ENCODE measurements at places on chromosomes 5 and 9. TPM values are rescaled to one million over a fixed set of nuclear protein-coding genes. Genes with fewer than 3 reads are reported as not detected.
A peak's percentile ranks its signal among the peaks of the same experiment; 100 is the strongest.

PDE6A gene
- total RNA-seq, result not detected

FCN2 gene
- not detected for total RNA-seq

DNA sequence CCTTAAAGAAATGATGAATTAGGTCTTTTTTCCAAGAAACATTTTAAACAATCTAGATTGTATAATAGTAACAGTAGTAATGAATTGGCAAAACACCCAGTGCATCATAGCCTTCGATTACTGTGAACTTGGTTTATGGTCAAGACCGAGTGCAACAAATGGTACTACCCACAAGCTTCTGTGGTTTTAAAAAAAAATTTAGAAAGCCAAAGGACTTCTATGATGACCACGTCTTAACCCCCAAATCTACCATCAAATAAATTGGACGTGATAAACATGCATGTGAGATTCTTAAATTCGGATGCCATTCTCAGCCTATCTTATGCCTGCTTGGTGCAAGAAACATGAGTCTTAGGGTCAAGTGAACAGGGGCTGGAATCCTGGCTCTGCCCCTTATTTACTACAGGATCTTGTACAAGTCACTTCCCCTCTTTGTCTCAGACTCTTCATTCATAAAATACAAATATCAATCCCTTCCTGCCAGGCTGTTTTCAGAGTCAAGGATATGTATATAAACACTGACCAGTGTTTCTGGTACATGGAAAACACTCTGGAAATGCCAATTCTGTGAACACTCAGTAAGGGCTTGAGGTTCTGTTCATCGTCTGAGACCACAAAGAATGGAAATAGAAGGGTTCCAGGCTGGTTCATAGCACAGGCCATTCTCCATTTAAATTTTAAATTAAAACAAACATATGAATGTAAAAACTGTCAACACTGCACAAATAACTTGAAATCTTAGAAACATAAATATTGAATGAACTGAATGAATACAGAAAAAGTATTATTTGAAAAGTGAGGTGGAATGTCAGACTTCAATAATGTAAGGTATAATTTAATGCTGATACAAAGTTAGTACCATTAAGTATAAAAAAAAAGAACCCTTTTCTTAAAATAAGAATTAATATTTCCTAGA lies 107.8 kb downstream of the NR6A1 start:
- H3K4me3 ChIP-seq, result no peak overlapping the region
- H3K4me1 ChIP-seq, result peaks cover 11% of the 10 kb centered on the region
- H3K27me3 ChIP-seq, result no peaks in the 10 kb centered on the region
- no peaks in the 10 kb centered on the region for H3K36me3 ChIP-seq

- peak overlapping the region; percentile 86 for H3K27ac ChIP-seq
- H3K4me3 ChIP-seq, result peak overlapping the region; percentile 25
- peaks cover 32% of the 10 kb centered on the region for H3K36me3 ChIP-seq
- H3K4me1 ChIP-seq, result peaks cover 81% of the 10 kb centered on the region
- no peaks in the 10 kb centered on the region for H3K27me3 ChIP-seq
These were observed 4.9 kb downstream of the FBXO38 start for GRCh38 chr5:148388696-148389095.

DNA sequence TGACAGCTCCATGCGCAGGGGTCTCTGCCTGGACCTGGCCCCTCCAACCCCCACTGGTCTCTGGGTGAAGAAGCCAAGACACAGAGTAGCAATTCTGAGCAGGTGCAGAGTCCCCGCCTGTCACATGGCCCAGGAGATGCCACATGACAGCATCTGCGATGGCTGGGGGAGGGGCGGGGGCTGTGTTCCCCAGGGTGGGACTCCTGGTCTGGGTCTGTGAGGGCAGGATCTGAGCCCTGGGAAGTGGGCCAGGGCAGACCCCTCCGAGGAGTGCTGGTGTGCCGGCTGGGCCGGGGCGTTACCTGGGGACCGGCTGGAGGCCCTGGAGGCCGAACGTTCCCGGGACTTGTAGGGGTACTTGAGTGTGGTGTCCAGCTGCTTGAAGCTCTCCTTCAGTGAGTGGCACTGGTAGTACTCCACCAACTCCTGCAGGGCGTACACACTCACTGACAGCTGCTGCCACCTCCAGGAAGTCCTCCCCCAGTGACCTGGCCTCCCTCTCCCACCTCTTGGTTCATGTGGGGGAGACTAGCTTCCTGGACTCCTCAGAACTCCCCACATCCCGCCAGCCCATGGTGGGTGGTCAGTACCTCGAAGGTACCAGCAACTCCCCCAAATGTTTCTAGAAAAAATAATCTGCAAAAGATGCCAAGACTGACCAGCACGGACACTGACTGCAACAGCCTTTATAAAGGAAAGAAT lies 32.1 kb upstream of the SARDH start:
- H3K27me3 ChIP-seq, result no peaks in the 10 kb centered on the region
- H3K4me1 ChIP-seq, result no peaks in the 10 kb centered on the region
- peaks cover 12% of the 10 kb centered on the region for H3K36me3 ChIP-seq
- peak; percentile 3 for DNase-seq

PCDHGA5 gene
- total RNA-seq, result 0.05 TPM

GRCh38 chr5:13567819-13568218 lies 376.7 kb downstream of the DNAH5 start:
- no peak overlapping the region for H3K4me3 ChIP-seq
- no peak overlapping the region for H3K27ac ChIP-seq
- no peaks in the 10 kb centered on the region for H3K4me1 ChIP-seq
- DNase-seq, result no peak
- no peaks in the 10 kb centered on the region for H3K27me3 ChIP-seq
- no peaks in the 10 kb centered on the region for H3K36me3 ChIP-seq

DNA sequence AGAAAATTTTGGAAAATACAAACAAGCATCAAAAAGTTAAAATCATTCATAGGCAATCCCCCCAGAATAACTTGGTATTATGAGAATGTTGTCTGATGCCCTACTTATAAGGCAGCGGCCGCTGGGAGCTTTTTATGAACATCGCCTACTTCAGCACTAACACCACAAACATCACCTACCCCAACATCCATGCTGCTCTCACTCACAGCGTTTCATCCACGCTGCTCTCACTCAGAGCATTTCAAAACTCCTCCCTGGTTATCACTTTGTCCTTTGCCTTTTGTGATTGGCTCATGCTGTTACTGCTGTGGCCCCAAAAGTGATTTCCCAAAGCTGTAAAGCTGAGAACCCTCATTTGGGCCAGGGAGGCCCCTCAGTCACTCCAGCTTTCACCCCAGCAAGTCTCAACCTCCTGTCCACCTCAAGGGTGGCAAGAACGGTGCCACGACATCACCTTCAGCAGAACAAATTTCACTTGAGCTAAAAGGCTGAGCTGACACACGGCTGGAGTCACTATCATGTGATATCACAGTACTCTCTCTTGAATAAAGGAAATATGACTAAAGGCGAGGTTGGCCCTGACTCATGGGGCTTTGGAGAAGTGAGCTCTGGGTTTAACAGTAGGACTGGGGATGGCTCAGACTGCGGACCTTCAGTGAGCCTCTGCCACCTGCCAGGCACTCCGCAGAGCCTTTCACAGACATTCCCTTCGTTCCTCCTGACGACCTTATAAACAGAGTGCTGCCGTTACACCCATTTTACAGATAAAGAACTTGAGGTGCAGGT lies 25.2 kb downstream of the SHC3 start:
- peaks cover 24% of the 10 kb centered on the region for H3K4me1 ChIP-seq
- peaks cover 34% of the 10 kb centered on the region for H3K27me3 ChIP-seq
- no peaks in the 10 kb centered on the region for H3K36me3 ChIP-seq
- no peak overlapping the region for H3K4me3 ChIP-seq
- peak; percentile 69 for DNase-seq

PPP1R26 gene
- total RNA-seq, result 0.29 TPM

DNA sequence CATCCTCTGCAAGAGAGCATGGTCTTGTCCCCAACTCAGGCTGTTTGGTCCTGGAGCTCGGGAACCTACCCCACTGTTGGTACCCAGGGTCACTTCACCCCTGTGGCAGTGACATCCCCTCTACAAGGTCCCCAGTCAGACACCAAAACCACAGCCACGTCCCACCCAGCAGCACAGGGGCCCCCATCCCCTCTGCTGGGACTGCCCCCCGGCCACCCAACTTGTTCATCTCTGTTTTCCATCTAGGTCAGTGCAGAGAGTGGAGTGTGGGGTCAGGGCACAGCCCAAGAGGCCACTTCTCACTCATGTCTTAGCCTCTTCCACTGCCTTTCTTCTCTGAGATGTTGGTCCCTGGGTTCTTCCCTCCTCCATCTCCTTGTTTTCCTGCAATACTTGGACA lies 233.9 kb upstream of the NFIL3 start:
- H3K36me3 ChIP-seq, result no peaks in the 10 kb centered on the region
- no peak overlapping the region for H3K4me3 ChIP-seq
- no peak overlapping the region for H3K27ac ChIP-seq
- H3K4me1 ChIP-seq, result no peaks in the 10 kb centered on the region
- H3K27me3 ChIP-seq, result no peaks in the 10 kb centered on the region

GRXCR2 gene
- total RNA-seq, result not detected

- H3K36me3 ChIP-seq, result no peaks in the 10 kb centered on the region
- peaks cover 60% of the 10 kb centered on the region for H3K4me1 ChIP-seq
- no peaks in the 10 kb centered on the region for H3K27me3 ChIP-seq
- DNase-seq, result no peak
- H3K27ac ChIP-seq, result no peak within 1 kb of the TSS
These were observed at the start of gene CDHR2 for GRCh38 chr5:176548967-176549444. CDHR2 (plus strand) TSS chr5:176549342; CDS start chr5:176565353, 16,011 bp downstream.

DNA sequence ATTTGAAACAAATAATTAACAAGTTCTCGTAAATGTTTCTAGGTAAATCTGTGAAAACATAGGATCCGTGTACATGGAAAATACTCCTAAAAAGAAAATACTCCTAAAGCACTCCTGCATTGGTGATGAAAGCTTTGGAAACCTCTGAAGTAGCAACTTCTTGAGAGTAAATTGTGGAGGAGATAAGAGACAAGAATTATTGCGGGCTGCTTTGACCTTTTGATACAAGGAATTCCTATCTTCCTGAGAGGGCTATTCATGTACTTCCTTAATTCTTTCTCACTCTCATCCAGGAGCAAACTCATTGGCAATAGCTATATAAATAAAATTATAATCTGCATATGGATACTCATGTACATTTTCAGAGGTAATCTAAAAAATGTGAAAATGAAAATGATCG lies 158.4 kb upstream of the PIK3R1 start:
- H3K4me1 ChIP-seq, result no peaks in the 10 kb centered on the region
- peaks cover 1% of the 10 kb centered on the region for H3K36me3 ChIP-seq
- H3K4me3 ChIP-seq, result no peak overlapping the region
- H3K27ac ChIP-seq, result no peak overlapping the region
- peaks cover 7% of the 10 kb centered on the region for H3K27me3 ChIP-seq
- no peak for DNase-seq

- H3K27ac ChIP-seq, result peak overlapping the region; percentile 53
- no peaks in the 10 kb centered on the region for H3K27me3 ChIP-seq
- peak; percentile 95 for DNase-seq
- peaks cover 13% of the 10 kb centered on the region for H3K4me1 ChIP-seq
- no peak overlapping the region for H3K4me3 ChIP-seq
These were observed 20.4 kb downstream of the GNPDA1 start for GRCh38 chr5:141992349-141992963.

- DNase-seq, result no peak
- no peak overlapping the region for H3K4me3 ChIP-seq
- H3K27ac ChIP-seq, result no peak overlapping the region
- H3K27me3 ChIP-seq, result no peaks in the 10 kb centered on the region
These were observed 52.4 kb downstream of the RFX3 start for GRCh38 chr9:3473405-3473804.

FBP2 gene
- not detected for total RNA-seq

SHB gene
- total RNA-seq, result 1.2 TPM

AK1 gene
- total RNA-seq, result 11.8 TPM

DNA sequence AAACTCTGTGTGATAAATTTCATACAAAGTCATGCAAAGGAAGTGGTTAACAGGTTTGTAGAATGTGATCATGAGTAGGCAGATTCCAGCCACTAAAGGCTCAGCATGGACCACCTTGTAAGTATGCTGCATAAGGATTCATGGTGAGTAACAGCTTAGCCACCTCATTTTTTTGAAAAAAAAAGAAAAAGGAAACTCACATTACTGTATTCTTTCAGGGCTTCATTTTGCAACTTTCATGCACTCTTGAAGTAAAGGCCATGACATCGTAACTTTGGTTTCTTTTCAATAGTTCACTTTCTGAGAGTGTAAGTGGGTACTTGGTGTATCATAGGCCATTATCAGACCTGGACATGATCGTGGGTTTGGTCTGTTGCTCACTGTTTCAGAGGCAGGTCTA lies 175.1 kb downstream of the PCSK1 start:
- H3K4me1 ChIP-seq, result peaks cover 4% of the 10 kb centered on the region

GRCh38 chr9:19281801-19282200 lies 51.3 kb downstream of the DENND4C start:
- peaks cover 17% of the 10 kb centered on the region for H3K4me1 ChIP-seq
- DNase-seq, result no peak
- no peak overlapping the region for H3K27ac ChIP-seq
- no peak overlapping the region for H3K4me3 ChIP-seq
- no peaks in the 10 kb centered on the region for H3K27me3 ChIP-seq

GDF9 gene
- total RNA-seq, result 0.64 TPM

- H3K36me3 ChIP-seq, result no peaks in the 10 kb centered on the region
- peaks cover 24% of the 10 kb centered on the region for H3K4me1 ChIP-seq
- no peak for DNase-seq
These were observed 33.5 kb downstream of the ANXA2R start for GRCh38 chr5:43006424-43007202.

DNA sequence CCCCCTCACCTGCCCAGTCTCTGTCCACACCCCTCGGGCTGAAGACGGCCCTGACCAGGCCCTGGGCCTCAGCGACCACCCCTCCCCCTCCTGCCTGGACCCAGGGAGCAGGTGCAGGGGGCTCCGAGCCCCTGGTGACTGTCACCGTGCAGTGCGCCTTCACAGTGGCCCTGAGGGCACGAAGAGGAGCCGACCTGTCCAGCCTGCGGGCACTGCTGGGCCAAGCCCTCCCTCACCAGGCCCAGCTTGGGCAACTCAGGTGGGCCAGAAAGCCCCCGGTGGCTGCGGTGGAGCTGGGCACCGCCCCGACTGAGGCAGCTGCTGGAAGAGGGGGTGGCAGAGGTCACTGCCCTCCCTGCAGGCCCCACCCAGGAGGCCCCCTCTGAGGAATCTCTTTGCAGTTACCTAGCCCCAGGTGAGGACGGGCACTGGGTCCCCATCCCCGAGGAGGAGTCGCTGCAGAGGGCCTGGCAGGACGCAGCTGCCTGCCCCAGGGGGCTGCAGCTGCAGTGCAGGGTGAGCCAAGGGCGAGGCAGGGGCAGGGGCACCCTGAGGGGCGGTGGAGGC lies 7.7 kb downstream of the ENTPD8 start:
- no peak overlapping the region for H3K27ac ChIP-seq
- no peak for DNase-seq
- no peaks in the 10 kb centered on the region for H3K4me1 ChIP-seq
- no peaks in the 10 kb centered on the region for H3K36me3 ChIP-seq
- H3K4me3 ChIP-seq, result no peak overlapping the region

- H3K36me3 ChIP-seq, result no peaks in the 10 kb centered on the region
- no peak overlapping the region for H3K27ac ChIP-seq
- no peaks in the 10 kb centered on the region for H3K4me1 ChIP-seq
These were observed 88.8 kb downstream of the HMCN2 start for GRCh38 chr9:130354378-130354777.

DNA sequence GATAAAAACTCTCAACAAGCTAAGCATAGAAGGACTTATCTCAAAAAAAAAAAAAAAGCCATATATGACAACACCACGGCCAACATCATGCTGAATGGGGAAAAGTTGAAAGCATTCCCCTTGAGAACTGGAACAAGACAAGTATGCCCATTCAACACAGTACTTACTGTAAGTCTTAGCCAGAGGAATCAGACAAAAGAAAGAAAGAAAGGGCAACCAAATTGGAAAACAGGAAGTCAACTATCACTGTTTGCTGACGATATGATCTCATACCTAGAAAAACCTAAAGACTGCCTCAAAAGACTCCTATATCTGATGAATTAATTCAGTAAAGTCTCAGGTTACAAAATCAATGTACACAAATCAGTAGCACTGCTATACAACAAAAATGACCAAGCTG lies 24.6 kb upstream of the PTGER4 start:
- H3K4me1 ChIP-seq, result peaks cover 45% of the 10 kb centered on the region
- no peaks in the 10 kb centered on the region for H3K27me3 ChIP-seq
- DNase-seq, result no peak
- peak overlapping the region; percentile 80 for H3K27ac ChIP-seq
- no peaks in the 10 kb centered on the region for H3K36me3 ChIP-seq

All from activated naive CD4-positive, alpha-beta T cell treated with anti-CD3 and anti-CD28 coated beads for 36 hours (primary cell).